ENCODE measurements at places on chromosomes 2 and 18.

- DNase-seq, result no peak
These were observed 5.7 kb upstream of the GAL3ST2 start for GRCh38 chr2:241770936-241771285.

DNA sequence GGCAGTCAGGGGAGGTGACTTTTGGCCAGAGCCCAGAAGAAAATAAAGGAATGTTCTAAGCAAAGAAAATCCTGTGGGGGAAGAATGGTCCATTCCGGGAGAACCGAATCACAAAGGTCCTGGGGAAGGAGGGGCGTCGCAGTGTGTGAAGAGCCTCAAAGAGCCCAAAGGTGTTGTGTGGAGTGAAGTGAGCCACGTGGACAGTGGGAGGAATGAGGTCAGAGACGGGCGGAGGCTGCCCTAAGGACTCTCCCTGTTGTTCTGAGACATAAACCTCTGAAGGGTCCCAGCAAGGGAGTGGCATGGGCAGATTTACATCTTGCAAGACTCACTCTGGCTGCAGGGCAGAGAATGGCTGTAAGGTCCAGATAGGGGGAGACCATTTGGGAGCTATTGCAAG lies 91.3 kb upstream of the SEC11C start:
- DNase-seq, result no peak

- no peak for DNase-seq
These were observed 3.6 kb downstream of the HJURP start for GRCh38 chr2:233850745-233851144.

GRCh38 chr2:26942543-26943295 lies 27.7 kb upstream of the MAPRE3 start:
- peak; percentile 65 for DNase-seq

DNA sequence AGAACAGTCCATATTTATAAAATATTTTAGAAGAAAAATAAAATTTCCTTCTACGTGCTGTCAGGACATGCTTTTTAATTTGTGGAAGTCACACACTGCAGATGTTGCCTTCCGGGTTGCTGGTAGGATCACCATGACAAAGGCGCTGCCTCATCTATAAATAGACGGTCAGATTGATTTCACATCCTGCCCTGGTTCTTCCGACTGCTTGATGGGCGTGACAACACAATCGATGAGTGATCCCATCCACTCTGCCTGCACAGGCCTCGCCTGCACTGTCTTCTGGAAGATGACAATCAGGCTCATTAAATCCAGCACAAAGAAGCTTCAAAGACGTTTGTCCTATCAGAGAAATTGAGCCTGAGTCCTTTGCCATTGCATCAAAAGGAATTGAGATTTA lies 318.9 kb upstream of the TRIB2 start:
- DNase-seq, result no peak

DNA sequence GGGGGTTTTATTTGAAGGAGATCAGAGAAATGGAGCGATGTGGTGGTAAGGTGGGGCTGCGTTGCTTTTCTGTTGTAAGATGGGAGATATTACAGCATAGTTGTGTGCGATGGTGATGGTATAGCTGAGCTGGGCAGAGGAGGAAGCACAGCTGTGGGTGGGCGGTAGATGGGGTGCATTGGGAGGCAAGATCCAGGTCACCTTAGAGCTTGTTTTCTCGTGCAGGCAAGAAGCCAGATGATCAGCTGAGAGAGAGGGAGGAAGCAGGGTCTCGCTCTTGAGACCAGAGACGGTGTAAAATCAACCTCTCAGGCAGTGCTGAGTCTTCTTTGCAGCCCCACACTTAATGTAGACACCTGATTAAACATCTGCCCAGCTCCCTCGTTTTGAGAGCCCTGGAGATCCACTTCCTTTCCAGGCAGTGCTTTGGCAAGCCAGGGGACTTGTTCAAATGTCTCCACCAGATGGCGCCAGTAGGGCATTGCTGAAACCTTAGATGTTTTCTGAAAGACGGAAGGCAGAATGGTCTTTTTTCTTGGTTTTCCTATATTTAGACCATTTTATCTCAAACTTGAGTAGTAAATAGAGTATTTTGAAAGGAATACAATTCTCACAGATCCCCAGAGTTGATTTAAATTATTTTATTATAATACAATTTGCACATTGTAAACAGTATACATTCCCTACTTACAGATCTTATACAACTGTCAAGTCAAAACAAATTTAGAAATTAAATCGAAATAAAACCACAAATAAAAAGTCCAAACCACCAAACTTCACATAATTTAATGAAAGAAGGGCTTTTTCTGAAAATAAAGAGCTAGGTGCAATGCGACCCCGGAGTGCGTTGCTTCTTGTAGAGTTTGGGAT lies 21.1 kb upstream of the LYPD6B start:
- peak; percentile 73 for DNase-seq

DNA sequence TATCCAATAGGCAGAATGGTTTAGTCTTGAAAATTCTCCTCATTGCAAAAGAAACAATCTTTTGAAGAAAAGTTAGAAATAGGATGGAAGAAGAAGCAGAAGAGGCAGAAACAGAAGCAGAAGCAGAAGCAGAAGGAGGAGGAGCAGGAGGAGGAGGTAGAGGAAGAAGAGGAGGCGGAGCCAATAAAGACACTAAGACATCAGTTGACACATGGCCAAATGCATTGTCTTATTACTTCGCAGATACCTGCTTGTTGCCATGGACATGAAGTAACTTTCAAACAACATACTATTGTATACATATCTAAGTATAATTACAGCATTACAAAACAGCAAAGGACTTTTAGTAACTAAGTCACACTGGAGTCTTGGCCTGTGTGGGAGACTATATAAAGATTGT lies 606.3 kb downstream of the METTL4 start:
- DNase-seq, result no peak

DNA sequence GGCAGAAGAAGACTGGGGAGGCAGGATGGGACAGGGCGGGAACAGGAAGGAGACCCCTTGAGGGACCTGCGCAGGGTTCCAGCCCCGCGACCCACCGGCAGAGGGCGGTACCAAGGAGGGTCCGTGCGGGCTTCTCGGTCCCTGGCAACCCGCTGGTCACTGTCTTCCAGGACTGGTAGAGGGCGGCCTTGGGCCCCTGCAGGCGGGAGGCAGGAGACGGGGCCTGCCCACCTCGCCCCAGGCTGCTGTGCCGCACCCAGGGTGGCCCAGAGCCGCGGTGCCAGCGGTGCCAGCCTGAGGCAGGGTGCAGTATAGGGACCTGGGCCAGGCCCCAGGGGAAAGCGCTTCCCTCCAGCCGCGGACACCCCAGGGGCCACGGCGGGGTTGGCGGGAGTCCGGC lies 34.5 kb downstream of the NEURL3 start:
- peak; percentile 60 for DNase-seq

- DNase-seq, result no peak
These were observed 1.9 kb downstream of the MCFD2 start for GRCh38 chr2:46913471-46914381.

GRCh38 chr2:158997037-158997790 lies 28.8 kb downstream of the TANC1 start:
- no peak for DNase-seq

GRCh38 chr2:203988500-203989260 lies 52.1 kb downstream of the ICOS start:
- no peak for DNase-seq

- peak; percentile 75 for DNase-seq
These were observed 18.3 kb upstream of the SLC35F6 start for GRCh38 chr2:26745609-26746327.

GRCh38 chr2:88199912-88200682 lies 30.0 kb downstream of the THNSL2 start:
- peak; percentile 33 for DNase-seq

Measured in activated naive CD4-positive, alpha-beta T cell treated with Interleukin-2 at 50 U/mL for 16 hours (primary cell).